Eye (tissue), 1 donor: ENCODE measurements at places on chromosomes 3 and 15.

DNA sequence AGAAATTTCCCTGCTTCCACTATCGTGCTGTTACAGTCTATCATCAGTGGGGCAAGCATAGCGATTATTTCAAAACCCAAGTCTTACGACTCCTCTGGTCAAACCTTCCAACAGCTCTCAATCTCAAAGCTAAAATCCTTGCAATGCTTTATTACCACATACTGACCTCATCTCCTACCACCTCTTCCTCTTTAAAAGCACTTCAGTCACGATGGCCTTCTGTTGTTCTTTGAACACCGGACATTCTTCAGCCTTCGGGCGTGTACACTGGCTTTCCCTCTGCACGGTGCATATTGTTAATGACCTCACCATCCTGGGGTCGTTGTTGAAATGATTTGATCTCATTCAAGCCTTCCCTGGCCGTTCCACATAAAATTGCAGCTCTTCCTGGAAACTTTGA lies 31.1 kb downstream of the MAGEL2 start:
- DNase-seq: no peak

DNA sequence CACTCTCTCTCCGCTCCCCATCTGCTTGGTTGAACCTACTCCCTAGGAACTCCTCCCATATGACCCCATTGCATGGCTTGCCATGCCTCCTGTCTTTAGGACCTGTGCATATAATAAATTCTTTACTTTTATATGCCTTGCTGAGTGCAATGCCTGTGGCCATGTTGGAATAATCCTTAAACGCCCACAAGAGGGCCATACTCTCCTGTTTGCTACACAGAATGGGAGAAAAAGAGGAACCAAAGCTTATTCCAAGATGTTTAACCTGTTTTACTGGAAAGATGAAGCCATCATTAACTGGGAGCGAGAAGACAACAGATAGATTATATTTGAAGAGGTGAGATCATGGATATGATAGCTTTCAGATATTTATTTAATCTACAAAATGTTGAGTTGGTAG lies 1097.8 kb downstream of the NAALADL2 start:
- DNase-seq: no peak

DNA sequence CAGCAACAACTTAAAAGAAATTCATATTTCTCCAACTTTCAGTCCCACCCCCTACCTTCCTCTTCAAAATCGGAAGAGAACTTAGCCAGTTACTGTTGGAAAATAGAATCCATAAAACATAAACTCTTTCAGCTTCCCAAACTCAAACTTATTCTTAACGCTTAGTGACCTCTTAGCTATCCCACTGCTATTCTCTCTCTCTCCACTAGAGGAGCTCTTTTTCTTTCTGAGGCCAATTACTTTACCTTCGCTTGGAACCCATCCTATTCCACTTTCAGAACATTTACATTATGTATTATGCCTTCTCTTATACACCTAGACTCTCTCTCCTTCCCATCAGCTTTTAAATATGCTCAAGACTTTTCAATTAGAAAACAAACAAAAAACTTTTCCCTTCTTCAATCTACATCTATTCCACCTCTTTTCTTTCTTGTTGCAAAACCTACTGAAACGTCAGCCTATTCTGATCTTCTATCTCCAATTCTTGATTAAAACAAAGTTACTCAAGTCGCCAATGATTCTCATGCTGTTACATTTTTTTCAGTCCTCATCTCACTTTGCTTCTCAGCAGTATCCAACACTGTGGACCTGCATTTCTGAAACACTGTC lies 13.4 kb upstream of the GHSR start:
- peak; percentile 34 for DNase-seq

DNA sequence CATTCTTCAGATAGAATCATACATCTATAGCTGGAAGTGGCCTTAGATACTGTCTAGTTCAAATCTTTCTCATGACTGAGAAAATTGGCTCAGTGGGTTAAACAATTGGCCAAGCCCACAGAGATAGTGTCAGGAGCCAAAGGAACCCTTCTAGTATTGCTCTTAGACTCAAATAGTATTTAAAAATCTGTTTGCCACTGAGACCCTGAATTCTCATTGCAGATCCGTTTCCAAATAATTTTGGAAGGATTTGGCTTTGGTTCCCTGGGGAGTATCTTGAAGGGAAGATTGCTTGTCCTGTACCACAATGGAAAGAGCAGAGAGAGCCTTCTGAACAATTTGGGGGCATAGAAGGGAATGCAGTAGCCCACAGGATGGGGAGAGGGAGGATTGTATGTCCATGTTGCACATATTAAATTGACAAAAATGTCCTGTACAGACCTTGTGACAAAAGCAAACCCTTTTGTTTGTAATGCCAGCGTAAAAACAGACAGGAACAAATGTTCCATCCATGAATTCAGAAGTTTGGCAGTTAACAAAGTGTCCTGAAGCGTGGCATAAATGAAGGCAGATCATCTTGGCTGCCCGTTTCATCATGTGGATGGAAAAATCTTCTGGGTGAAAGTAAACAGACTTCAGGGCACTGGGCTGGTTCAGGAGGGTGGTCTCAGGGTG lies 156.4 kb upstream of the RASGRP1 start:
- no peak for DNase-seq

GRCh38 chr3:117109178-117109577 lies 399.6 kb downstream of the TUSC7 start:
- DNase-seq: peak; percentile 28

- no peak for DNase-seq
Measured at GRCh38 chr15:68158046-68158628, 47.0 kb downstream of the CALML4 start.

GRCh38 chr3:138691351-138691750 lies 82.8 kb downstream of the FAIM start:
- no peak for DNase-seq

DNA sequence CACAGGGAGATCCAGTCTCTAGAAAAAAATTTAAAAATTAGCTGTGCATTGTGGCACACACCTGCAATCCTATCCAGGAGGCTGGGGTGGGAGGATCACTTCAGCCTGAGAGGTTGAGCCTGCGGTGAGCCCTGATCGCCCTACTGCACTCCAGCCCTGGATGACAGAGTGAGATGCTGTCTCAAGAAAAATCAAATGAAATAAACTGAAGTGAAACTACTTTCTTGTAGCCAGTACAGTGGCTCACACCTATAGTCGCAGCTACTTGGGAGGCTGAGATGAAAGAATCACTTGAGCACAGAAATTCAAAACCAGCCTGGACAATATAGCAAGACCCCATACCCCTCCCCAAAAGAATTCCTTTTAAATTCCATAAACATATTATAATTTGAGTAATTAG lies 35.4 kb downstream of the SMARCC1 start:
- no peak for DNase-seq

DNA sequence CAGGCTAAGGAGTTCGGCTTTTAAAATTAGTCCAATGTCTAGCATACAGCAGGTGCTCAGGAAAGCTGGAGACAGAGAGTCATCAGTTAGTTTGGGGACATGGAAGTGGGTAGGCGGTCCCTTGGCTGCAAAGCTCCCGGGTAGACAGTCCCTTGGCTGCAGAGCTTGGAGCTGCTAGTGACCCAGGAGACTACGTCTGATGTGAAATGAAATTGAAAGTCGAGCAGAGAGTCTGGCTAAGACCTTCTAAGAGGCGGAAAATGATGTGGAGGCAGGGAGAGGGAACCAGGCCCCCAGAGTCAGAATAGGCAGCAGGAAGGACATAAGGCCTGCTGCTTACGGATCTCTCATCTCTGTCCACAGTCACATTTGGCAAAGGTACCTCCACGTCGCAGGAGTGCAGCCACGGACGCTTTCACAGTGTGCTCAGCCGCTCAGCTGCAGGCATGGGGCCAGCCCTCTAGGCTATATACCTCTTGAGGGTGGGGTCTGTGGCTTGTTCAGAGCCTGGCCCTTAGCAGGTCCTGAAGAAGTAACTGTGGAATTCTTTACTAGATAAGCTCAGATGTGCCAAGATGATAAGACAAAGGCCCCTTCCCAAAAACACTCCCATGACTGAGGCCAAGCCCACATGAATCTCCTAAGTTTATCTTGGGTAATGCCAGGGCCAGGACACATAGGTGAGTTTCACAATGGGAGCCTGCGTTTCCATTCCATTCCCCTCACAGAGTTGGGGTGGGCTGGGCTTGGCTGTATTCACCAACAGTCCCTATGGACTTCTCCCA lies 131.7 kb downstream of the XXYLT1 start:
- no peak for DNase-seq

GRCh38 chr3:16528581-16528993 lies 15.1 kb upstream of the RFTN1 start:
- DNase-seq: no peak

DNA sequence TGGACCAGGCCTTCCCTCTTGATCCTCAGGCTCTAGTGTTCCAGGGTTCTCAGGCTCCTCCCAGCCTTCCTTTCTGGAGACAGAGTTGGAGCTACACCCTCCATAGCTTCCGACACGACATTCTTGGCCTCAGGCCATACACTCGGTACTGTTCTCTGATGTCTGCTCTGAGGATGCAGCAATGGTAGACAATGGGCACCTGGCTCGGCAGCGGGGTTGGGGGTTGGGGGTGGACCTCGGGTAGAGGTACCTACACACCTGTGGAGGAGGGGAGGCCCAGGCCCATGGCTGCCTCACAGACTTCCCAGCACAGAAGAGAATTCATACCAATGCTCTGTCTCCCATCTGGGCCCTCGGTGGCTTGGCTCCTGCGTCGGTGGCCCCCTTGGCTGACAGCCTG lies 21.4 kb downstream of the CCDC13 start:
- no peak for DNase-seq

- DNase-seq: no peak
Measured at GRCh38 chr15:77045985-77046384, 24.9 kb downstream of the TSPAN3 start.

- DNase-seq: no peak
Measured at GRCh38 chr15:31478702-31479221, 152.1 kb downstream of the KLF13 start.

GRCh38 chr3:39187372-39188155 lies 4.8 kb downstream of the XIRP1 start:
- DNase-seq: no peak

DNA sequence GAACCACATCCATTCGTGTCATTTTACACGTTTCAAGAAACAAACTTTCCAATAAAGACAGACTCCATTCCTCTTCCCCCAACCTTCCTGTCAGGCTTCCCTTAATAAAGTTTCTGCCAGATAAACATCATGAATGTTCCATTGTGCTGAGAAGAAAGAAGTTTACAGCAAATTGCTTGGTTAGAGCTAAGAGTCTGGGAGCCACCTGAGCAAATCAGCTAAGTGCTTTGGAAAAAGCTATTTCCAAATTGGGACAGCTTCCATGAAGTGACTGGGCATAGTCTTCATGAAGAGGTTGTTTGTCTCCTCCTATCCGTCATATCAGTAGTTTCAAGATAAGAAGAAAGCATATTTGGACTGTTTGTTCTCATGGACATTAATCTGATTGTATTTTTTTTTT lies 77.0 kb downstream of the MAGI1 start:
- no peak for DNase-seq

- DNase-seq: peak; percentile 73
Measured at GRCh38 chr3:169218314-169218983, 445.1 kb downstream of the MECOM start.

DNA sequence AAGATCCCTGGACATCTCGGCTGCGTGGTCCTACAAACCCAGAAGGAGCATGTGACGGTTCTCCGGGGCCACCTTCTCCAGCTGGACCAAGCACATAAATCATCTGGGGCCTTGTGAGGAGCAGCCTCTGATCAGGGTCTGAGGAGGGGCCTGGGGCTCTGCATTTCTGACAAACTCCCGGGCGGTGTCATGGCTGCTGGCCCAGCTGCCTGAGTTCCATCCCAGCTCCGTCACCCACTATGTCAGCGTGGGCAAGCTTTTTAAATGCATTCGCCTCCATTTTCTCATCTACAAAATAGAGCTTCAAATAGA lies 126.3 kb upstream of the MEF2A start:
- no peak for DNase-seq

GRCh38 chr3:43005981-43006380 lies 26.9 kb downstream of the GASK1A start:
- DNase-seq: no peak

DNA sequence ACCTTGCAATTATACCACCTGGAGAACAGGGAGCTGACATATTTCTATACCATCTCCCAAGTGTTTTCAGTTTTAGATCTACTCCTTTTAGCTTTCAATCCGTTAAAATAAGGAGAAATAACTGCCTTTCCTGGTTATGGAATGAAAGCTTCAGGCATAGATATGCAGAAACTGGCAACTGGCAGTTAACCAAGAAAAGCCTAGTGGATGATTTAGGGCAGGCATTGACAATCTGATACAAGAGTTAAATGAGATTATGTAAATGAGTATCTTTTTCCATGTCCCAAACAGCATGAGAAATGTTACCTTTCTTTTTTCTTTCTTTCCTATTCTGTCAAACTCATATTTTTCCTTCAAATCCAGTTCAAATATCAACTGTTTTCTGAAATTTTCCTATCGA lies 689.1 kb upstream of the DPPA4 start:
- no peak for DNase-seq

DNA sequence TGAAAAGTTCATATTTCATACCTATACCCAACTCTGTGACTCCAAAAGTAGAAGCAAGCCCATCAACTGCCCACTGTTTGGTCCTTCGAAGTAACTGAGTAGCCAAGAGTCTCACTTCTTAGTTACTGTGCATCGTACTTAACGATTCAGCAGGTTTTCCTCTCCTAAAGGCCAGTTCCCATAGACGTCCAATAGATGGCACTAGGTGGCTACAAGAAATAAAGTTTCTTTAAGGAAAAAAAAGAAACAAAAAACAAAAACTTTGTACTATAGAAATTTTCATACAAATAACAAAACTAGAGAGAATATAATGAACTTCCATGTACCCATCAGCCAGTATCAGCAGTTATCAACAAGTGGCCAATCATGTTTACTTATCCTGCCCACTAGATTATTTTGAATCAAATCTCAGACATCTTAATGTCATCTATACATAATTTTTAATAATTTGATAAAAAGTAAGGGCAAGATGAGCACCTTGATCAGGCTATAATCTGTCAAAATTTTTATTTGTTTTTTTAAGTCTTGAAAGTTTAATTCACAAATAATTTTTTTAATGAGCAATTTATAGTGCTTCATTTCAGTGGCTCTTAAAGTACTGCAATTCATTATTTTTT lies 63.8 kb upstream of the ACP3 start:
- DNase-seq: peak; percentile 79

DNA sequence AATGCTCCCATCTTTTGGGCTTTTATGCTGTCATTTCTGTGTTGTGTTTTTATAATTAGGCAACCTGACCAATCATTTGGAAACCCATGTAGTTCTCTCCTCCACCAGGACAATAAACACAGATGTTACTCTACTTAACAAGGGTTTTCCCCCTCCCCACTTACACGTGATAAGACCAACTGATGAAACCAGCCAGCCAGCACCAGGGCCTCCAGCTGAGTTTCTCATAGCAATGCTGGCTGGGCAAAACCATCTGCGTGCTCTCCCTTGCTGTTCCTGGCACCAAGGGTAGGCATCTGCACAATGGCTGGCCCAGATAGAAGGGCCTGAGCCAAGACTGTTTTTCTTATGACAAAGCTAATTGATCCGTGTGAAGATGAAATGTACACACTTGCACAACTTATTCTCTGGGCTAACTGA lies 310.4 kb downstream of the PLCL2 start:
- peak; percentile 80 for DNase-seq

GRCh38 chr3:138325990-138326389 lies 3.7 kb downstream of the NME9 start:
- no peak for DNase-seq
